ENCODE measurements at places on chromosomes 12 and 14.
A peak's percentile ranks its signal among the peaks of the same experiment; 100 is the strongest.

- DNase-seq = no peak
Observed at GRCh38 chr14:87837296-87837695, 155.7 kb downstream of the GALC start.

GRCh38 chr14:23485326-23485725 lies 15.8 kb downstream of the NGDN start:
- DNase-seq = no peak

DNA sequence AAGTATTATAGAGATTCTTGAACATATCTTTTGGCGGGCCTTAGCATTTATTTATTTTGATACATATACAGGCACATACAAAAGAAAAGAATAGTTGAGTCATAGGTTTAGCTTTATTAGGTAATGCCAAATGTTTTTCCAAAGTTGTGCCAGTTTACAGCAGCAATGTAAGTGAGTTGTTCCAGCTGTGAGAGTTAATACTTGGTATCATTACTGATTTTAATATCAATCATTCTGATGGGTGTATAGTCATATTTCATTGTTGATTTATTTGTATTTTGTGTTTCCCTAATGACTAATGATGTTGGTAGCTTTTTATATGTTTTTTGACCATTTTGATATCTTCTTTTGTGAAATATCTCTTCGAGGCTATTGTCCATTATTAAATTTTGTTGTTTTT lies 122.4 kb downstream of the MIPOL1 start:
- DNase-seq = no peak

- DNase-seq = peak; percentile 31
Observed at GRCh38 chr12:5432011-5432400, at the start of gene NTF3. TSS of gene NTF3 (plus strand) at chr12:5432108. CDS start at chr12:5432325, 217 bp downstream.

DNA sequence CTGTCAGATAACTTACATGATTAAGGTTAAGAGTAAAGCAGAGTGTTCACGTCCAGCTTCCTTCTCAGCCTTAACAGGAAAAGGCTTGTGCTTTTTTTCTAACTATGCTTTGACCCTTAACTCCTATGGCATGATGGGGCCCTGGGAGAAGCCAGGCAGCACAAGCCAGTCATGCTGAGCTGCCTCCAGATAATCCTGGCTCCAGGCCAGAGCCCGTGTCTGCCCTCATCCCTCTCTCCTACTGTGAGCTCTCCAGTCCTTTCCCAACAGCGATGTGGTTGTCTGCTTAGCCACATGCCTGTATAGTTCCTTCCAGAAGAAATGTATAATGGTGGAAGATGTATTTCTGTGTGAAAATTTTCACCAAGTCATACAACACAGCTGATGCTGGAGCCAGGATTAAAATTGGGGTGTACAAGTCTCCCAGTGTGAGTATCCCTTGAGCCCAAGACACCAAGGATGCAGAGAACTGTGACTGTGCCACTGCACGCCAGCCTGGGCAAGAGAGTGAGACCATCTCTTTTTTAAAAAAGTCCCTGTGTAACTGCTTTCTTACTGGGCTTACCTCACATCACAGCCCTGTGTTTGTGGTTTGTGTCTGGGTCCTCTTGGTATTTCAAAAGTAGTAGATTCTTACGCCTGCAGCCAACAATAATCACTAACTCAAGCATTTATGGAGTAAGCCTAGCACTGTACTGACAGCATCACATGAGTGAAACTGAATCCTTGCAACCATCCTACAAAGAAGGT lies 7.9 kb upstream of the ITFG2 start:
- no peak for DNase-seq

GRCh38 chr12:1643043-1643442 lies 14.0 kb downstream of the WNT5B start:
- no peak for DNase-seq

DNA sequence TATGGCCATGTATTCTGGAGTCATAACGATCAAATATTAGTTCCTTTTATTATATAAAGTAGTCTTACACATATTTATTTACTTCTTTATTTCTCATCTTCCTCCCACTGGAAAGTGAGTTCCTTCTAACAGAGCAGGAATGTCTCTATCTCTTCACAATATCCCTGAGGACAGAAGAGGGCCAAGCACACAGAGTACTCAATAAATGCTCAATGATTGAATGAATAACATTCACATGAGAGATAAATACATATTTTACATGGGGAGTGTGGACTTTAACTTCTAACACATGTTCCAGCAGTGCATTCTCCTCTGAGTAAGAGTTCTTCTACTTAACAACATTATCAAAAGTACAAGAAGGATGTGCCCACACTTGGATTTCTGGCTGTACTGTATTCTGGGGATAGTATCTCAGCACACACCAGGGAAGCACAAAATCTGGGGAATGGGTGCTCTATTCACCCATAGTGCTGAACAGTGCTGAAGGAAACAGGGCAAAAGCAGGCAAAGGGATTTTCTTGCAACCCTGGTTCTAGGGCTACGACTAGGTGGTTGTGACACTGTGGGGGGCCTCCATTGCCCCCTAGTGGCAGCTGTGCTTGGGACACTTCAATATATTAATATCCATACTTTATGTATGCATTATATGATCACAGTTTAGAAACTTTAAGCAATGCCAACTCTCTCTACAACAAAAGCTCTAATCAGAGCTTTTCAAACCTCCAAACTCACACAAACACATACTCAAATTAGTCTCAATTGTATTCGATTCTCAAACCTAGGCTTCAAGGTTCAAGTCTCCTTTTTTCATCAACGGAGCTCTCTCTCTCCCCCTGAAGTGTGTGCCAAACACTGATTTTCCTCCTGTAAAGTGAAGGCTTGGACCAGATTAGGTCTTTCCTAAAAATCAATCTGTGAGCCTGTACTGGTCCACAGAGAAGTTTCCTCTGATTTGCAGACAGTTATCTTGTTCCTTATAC lies 115.5 kb downstream of the SLC2A13 start:
- DNase-seq = peak; percentile 36

Data from GM13976 (cell line).